ENCODE measurements at places on chromosomes 12 and 14.

DNA sequence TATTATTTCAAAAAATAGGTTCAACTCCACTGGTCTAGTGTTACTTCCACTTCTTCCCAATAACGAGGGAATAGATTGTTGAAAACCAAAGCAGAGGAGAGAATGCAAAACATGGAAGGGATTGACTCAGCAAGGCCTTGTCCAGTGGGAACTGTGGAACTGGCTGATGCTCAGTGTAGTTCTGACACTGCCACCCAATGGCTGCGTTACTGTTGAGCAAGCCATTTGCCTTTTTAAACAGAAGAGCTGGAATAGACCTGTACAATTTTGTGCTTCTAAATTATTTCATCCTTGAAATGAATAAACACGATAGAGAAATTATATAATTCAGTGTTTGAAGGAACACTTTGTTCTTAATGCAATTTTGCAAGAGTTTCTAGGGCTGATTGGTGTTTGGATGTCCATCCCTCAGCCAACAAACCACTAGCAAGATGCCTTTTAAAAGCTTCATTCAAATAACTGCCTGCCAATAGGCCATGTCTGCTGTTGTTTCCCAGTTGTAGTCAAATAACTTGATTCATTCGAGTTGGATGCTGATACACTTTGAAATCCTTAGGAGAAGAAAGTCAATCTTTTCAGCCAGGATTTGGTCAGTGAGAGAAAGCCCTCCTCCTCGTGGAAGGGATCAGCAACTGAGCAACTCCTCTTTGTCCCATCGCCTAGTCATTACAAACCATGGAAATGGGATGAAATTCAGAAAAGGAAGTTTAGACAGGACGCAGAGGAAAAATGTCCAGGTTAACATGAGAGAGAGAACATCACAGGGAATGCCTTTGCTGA, 7.3 kb upstream of the MGP start:
- DNase-seq, result no peak

- DNase-seq, result no peak
These were observed 11.9 kb downstream of the NRDE2 start for GRCh38 chr14:90319634-90320541.

GRCh38 chr14:94115631-94116030, 5.1 kb downstream of the IFI27 start:
- no peak for DNase-seq

GRCh38 chr12:54579258-54579657, 9.2 kb downstream of the PPP1R1A start:
- DNase-seq, result no peak

GRCh38 chr14:37257501-37258070, 59.8 kb downstream of the MIPOL1 start:
- DNase-seq, result no peak

GRCh38 chr12:67449591-67450052, 180.5 kb downstream of the CAND1 start:
- DNase-seq, result peak; percentile 10

DNA sequence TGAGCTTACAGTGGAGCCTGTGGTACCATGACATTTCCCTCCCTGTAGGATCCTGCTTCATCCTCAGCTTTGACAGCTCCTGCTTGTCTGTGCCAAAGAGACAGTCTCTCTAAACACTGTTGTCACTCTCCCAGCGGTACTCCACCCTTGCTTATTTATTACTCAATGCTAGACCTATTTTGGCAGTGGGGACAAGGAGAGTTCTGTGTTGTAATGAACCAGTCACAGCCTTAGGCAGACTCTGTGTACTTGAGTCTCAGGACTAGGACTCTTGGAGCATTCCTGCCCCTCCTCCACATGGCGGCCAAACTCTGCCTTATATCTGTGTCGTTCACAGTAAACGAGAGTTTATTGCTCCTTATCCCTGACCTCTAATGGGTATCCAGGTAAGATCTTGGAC, 70.9 kb downstream of the PIK3C2G start:
- DNase-seq, result no peak

DNA sequence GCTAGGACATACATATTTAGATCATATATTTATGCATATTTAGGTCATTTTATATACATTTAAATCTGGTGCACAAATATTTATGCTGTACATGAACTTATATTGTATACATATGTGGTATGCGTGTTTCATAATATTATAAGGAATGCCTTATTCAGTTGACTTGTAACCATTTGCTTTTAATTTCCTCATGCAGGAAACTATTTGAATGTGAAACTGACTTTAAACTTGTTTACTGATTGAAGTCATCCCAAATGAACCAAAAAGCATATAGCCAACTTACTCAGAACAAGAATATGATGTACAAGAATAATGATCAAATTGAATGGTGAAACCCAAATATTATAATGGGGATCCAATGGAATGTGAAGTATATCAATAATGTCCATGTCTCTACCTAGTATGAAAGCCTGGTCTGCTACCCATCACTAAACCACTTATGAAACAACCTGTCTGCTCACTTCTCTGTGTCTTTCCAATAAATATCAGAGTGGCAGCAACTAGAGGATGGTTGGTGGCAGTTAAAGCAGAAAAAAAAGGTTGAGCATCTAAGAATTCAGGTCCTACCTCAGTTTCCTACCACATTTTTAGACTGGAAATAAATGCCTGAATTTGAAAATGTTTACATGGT, 38.3 kb downstream of the RPS6KA5 start:
- DNase-seq, result no peak

DNA sequence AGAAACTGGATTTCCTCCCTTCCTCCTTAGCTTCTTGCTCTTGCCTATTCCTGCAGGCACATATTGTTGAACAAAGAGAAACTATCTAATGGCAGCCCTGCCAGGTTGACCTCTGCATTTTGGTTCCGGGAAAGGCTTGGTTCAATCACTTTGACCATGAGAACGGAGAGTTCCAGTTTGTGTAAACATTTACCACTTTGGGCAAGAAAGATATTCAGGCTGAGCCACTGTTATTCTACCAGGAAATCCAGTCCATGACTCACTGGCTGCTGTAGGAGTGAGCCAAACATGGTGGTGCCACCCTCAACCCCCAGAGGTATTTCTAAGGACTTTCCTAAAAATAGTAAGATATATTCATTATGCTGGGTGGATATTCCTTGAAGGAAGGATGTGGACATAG, 242.2 kb upstream of the OR4E1 start:
- no peak for DNase-seq

DNA sequence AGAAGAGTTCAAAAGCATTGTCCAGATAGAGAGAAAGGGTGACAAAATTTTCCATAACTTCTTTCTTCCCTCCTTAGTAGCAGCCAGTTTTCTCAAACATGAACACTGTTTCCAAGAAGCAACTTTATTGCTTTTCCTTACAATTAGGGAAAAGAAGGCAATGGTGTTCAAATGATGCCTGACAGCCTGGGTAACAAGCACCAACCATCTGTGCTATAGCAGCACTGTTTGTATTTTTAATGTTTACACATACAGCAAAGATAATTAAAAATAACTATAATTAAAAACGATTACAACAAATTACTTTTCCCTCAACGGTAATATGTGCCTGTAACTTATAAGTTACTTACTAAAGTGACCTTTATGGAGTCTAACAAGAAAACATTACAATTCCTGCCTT, 450.6 kb upstream of the LMO3 start:
- DNase-seq, result no peak

DNA sequence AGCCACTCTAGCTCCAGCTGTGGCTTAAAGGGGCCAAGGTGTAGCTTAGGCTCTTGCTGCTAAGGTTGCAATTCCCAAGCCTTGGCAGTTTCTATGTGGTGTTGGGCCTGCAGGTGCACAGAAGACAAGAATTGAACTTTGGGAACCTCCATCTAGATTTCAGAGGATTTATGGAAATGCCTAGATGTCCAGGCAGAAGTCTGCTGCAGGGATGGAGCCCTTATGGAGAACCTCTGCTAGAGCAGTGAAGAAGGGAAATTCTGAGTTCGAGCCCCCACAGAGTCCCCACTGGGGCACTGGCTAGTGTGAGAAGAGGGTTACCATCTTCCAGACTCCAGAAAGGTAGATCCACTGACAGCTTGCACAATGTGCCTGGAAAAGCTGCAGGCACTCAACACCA, 694.7 kb downstream of the SLC16A7 start:
- DNase-seq, result no peak

DNA sequence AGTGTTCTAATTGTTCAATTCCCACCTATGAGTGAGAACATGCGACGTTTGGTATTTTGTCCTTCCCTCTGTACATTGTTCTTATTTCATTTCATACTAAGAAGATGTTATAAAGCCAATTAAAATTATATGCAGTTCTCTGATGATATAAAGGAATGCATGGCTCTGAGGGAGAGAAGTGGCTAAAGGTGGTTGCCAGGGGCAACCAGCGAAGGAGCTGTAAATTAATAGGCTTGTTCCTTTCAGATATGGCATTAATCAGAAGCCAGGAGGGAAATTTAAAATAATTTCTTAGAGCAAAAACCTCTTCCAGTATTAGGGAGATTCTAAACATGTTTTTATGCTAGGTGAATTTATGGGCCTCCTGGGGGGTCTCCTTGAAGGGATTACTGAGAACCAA, 227.8 kb downstream of the TMEM117 start:
- no peak for DNase-seq

- no peak for DNase-seq
These were observed 42.0 kb downstream of the AREL1 start for GRCh38 chr14:74670726-74671411.

DNA sequence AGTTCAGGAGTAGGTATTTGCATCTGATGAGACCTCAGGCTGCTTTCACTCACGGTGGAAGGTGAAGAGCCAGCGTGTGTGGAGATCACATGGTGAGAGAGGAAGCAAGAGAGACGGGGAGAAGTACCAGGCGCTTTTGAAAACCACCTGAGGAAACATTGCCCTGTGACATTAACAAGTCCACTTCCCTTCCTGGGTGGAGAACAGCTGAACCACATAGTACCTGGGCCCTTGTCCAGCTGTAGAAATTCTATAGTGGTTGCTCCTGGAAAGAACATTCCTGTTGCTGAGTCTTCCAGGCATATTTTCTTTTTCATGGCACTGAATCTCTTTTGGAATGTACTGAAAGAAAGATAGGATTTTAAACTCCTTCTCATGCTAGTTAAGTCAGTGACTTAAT, 87.3 kb upstream of the RIN3 start:
- DNase-seq, result no peak

DNA sequence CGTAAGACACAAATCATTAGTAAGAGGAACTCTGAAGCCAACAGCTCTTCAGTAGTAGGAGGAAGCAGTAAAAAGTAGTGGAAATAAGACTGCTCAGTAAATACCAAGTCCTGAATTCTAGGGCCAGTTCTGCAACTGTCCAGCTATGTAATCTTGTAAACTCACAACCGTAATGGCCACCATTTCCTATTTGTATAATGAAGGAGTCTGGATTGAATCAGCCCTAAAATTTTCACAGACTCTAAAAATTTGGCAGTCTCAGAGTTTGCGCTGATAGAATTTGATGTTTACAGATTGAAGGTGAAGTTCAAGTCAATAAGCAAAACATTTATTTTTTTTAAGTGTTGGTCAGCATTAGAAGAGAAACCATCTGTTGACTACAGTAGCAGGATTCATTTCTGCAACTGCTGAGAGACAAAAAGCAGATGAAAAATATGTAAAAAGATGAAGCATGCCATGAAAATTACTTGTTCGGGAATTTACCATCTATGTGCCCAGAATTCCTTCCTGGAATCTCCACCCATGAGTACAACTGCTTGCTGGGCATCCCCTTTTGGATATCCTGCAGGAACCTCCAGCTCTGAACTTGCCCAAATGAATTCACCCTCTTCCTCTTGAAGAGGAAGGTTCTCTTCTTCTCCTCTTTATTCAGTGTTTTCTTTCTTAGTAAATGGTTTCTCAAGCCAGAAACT, 47.5 kb downstream of the GALNT4 start:
- no peak for DNase-seq

DNA sequence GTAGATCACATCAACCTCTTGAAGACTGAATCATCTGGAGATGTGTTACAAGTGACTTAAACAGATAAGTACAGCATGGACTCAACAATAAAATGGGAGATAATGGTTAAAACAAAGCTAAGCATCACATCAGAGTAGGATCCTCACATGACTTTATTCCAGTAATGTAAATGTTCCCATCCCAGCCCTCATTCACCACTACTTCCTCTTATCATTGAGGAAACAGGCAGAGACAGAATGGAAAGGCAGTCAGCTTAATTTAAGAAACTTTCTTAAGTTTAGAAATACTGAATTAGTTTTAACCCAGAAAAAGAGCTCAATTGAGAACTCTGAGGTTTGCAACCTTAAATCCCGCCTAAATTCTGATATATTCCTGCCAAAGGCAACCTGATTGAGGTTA, 1.2 kb upstream of the ALG10 start:
- no peak for DNase-seq

DNA sequence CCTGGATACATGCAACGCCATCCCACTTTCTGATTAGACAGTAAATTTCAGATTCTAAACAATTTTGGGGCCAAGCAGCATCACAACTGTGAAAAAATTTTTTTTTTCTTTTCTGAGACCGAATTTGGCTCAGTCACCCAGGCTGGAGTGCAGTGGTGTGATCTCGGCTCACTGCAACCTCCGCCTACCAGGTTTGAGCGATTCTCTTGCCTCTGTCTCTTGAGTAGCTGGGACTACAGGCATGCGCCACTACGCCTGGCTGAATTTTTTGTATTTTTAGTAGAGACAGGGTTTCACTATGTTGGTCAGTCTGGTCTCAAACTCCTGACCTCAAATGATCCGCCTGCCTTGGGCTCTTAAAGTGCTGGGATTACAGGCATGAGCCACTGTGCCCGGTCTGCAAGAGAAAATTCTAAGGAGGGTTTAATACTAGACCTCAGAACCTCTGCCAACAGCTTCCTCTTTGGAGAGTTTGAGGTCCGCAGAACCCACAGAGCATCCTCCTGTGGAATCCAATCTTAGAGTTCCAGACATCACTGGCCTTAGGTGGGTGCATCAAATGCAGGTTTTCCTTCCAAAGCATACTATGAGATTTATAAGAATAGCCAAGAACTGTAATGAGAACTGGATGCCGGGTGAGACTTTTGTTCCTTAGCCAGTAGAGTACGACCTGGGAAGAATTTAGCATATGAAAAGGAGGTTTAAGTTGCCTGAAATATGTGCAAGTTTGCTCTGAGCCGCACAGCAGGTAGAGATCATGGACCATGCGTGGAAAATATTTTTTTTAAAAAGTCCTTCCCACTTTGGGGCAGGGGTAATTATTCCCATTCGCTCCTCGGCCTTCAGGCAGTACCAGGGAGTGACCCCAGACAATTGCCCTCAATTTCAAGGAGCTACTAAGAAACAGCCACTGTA, 7.8 kb upstream of the PHC1 start:
- no peak for DNase-seq

GRCh38 chr14:65153101-65153500, 50.8 kb upstream of the MAX start:
- no peak for DNase-seq

DNA sequence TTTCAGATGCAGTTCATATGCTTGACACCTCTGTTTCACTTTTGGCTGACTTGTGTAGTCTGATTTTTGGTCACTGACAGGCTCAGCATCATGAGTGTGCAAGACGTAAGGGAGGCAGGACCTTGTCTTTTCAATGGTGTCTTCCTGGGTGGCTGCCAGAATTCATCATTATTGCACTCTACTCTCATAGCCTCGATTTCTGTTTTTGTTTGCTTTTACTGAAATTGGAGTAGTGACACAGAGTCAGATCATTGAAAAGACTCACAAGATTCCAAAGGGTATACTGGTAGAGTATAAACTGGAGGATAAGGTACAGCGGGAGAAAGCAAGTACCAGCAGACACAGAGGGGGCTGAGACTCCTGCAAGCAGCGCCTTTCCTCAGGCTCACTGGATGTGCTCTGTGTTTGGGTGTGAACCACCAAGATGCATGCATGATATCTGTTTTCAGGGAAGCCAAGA, 126.3 kb upstream of the FGD4 start:
- DNase-seq, result peak; percentile 9

Data from stimulated activated CD4-positive, alpha-beta T cell treated with anti-CD3 and anti-CD28 coated beads, Interleukin-1b, Interleukin-23, amount 100 ng/mL, for 48 hours (primary cell).